ENCODE measurements at places on chromosomes 16 and 17.

DNA sequence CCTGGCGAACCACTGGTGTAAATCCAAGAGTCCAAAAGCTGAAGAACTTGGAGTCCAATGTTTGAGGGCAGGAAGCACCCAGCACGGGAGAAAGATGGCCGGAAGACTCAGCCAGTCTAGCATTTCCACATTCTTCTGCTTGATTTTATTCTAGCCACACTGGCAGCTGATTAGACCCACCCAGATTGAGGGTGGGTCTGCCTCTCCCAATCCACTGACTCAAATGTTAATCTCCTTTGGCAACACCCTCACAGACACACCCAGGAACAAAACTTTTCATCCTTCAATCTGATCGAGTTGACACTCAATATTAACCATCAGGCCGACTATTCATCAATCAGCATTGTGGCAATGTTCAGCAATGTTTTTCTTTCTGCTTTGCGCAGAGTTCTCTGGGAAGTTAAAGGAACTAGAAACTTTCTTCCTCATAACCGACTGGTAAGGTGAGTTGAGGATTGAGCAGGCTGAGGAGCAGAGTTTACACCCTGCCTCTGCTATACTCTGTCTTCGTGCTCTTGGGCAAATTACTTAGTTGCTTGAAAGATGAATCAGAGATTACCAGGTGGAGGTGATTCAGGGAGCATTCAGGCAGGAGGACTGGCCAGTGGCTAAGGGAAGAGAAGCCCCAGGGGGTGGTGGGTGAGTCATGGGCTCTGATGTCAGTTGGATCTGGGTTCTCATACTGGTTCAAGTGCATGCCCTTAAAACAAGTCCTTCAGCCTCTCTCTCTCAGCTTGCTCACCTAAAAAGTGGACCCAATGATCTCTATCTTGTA, 28.2 kb upstream of the BRD7 start:
- DNase-seq: no peak

- DNase-seq: no peak
Observed at GRCh38 chr16:2487903-2488531, 13.1 kb downstream of the TBC1D24 start.

DNA sequence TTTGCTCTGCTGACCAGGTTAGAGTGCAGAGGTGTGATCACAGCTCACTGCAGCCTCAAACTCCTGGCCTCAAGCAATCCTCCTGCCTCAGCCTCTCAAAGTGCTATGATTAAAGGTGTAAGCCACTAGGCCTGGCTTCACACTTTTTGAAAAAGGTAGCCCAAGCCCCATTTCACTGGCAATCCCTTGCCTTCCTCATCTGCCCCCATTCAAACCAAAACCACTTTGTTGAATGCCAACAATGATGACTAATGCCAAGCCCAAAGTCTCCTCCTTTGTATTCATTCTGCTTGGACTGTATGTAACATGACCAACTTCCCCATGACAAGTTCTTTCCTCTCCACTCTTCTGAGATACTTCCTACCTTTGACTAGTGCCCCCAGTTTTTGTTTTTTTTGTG, 33.1 kb downstream of the N4BP1 start:
- DNase-seq: no peak

GRCh38 chr16:56841659-56842058, 23.3 kb upstream of the SLC12A3 start:
- no peak for DNase-seq

DNA sequence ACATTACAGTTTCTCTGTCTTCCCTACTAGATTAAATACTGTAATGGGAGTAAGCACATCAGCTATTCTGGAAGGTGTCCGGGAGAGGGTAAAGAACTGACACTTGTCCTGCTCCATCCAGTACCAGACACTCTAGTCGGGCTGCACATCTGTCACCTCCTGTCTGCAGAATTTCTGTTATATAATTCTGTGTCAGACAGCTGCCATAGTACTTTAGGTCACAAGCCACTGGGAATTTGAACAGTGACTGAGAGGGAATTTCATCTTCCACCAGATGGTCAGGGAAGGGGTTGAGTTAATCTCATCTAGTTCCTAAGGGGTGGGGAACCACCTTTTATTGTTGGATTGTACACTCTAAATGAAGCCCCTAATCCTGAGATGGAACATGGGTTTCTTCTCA, 58.6 kb upstream of the NUDT7 start:
- no peak for DNase-seq

- DNase-seq: no peak
Observed at GRCh38 chr16:85871756-85872155, 27.2 kb upstream of the IRF8 start.

- no peak for DNase-seq
Observed at GRCh38 chr16:10616419-10616755, 36.0 kb upstream of the EMP2 start.

DNA sequence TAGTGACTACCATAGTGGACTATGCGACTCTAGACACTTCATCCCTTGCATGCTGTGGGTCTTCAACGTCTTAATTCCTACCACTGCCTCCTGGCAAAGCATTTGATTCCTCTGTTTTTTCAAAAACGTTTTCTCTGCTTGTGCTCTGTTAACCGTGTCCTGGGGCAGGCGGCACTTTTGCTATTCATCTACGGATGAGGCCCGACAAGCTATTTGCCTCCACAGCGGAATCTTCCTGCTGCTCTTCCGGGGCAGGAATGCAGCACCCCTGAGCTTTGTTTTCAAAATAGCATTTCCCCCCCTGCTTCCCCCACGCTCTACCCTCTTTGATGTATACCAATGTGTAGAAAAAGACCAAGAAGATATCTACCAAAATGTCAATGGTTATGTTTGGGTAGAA, 39.8 kb upstream of the METTL16 start:
- DNase-seq: no peak

DNA sequence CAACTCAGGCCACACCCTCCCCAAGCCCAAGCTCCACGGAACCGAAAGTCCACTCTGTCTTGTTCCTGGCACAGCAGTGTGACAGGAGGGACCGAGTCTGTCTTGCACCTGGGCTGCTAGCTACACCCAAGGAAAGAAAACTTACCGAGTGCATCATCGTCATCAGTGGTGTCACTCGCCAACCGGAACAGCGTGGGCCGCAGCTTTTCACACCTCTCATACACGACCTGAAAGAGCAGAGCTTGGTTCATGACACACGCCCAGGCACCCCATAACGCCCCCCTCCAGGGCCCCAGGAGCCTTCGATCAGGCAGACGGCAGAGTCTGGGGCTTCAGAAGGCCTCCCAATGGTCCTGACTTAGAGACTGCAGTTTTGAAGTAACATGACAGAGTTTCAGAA, 27.5 kb downstream of the GGA2 start:
- DNase-seq: no peak

DNA sequence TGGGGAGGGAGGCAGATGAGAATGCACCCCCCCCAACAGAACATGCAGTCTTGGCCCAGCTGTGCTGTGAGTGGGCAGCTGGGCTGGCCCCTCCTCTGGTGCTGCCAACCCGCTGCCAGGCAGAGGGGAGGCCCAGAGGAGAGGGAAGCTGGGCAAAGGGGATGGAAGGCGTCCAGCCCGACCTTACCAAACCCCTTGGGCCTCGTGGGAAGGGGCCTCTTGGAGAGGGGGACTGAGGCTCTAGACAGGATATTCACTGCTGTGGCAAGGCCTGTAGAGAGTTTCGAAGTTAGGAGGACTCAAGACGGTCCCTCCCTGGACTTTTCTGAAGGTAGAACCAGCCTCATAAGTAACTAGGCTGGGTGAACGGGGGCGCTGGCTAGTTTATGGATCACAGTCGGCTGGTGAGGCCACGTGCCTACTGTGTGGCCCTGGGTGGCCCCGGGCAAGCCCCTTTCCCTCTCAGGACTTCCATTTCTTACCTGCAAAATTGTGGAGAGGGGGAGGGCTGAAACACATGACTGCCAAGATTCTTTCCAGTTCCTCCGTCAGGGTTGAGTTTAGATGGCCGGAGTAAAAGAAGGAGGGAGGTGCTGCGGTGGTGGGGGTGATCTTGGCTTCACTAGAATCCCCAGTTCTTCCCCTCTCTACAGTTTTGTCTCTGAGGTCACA, 857 bp upstream of the STAT5A start:
- no peak for DNase-seq

DNA sequence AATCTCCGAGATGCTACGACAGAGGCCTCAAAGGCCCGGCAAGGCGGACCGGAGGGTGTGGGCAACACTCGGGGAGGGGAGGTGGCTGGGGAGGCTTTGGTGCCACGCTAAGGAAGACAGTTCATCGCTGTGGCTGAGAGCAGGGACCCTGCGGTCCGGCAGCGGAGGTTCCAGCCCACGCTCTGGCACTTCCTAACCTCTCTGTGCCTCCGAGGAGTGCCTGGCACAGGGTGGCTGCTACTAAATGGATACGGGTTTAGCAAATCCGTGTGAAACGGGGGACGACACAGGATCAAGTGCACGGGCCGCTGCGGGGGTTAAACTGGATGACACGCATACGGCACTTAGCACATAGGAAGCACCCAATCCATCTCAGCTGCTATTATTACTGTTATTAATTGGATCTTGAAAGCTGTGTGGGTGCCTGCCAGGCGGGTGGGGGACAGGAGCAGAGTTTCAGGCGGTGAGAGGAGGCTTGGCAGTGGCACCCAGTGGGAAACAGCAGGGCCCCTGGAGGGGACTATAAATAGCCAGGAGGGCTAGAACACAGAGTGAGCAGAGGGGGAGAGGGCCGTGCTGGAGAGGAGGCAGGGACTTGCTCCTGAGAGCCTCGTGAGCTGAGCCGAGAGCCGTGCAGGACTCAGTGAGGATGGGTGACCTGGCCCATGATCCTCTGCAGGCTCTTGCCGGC, 45.0 kb downstream of the ABR start:
- no peak for DNase-seq
